ENCODE measurements at places on chromosomes 3 and 15.

- DNase-seq, result no peak
Observed at GRCh38 chr3:37988931-37989525, 1.6 kb upstream of the VILL start.

- DNase-seq, result no peak
Observed at GRCh38 chr3:94066506-94067500, 3.9 kb downstream of the NSUN3 start.

GRCh38 chr3:59998058-59998457 lies 948.2 kb upstream of the CFAP20DC start:
- DNase-seq, result no peak

- no peak for DNase-seq
Observed at GRCh38 chr3:165640970-165641369, 196.3 kb downstream of the BCHE start.

Measured in central memory CD4-positive, alpha-beta T cell (primary cell).